Endodermal cell (in vitro differentiated cells): ENCODE measurements at places on chromosomes 2 and 18. TPM values are rescaled to one million over a fixed set of nuclear protein-coding genes. Genes with fewer than 3 reads are reported as not detected.
A peak's percentile ranks its signal among the peaks of the same experiment; 100 is the strongest.

DNA sequence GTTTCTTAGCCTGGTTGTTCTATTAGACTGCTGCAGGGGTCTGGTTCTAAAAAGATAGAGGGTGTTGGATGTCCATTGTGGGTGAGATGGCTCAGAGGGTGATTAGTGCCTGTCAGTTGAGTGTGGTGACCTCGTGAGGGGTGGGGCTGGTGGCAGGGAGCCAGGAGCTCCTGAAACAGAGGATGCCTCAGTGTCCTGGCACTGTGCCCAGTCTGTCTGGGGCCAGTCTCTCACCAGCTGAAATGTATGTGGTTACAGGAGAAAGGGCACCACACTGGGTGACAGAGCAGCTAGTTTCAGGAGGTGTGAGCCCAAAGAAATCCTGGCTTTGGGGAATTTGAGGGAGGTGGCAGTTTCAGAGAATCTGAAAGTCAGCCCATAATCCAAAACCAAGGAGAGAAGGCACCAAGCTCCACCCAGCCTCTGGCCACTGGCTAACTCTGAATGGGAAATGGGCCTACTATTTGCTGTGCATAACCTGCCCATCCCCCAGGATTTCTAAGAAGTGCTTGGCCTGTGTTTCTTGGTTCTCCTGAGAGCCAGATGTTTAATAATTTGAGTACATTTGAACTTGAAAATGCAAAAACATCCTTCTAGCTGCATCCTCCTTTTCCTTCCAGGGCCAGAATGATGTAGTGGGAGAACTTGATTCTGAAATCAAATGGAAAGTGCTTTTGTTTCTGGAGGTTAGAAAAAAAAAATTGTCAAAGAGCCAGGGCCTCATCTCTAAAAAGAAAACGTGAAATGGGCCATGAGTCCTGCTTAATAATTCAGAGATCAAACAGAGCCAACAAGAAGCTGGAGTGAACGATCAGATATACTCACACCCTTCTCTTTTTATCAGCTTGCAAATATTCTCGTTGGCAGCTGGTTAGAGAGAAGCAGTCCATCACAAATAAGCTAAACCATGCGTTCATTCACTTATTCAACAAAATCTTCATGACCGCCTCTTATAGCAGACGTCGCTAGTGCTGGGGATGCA lies 92.3 kb downstream of the B3GNT2 start:
- no peak for DNase-seq

GRCh38 chr18:59047321-59048047 lies 92.2 kb upstream of the SEC11C start:
- no peak for DNase-seq

GRCh38 chr2:201978986-201979385 lies 54.7 kb upstream of the FZD7 start:
- DNase-seq, result no peak

DNA sequence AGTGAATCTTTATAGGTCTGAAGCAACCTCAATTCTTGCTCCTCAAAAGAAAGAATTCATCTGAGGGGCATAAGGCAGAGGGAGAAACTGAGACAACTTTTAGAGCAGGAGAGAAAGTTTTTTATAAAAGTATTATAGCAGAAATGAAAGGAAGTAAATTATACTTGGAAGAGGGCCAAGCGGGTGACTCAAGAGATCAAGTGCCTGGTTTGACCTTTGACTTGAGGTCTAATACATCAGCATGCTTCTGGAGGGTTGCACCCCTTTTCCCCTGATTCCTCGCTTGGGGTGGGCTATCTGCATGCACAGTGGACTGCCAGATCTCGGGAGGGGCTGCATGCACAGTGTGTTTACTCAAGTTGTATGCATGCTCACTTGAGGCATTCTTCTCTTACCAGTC lies 268.5 kb upstream of the LRATD1 start:
- no peak for DNase-seq

GRCh38 chr2:17441055-17441771 lies 77.0 kb downstream of the RAD51AP2 start:
- DNase-seq, result peak; percentile 80

PLGLB2 gene
- total RNA-seq, result 0.64 and 0.77 TPM in 2 replicates

ABHD1 gene
- 0.73 to 1.1 TPM (median 1.0 TPM) in 3 replicates for total RNA-seq

PRADC1 gene
- 5.9 to 10.2 TPM (median 8.7 TPM) in 3 replicates for total RNA-seq

SOWAHC gene
- total RNA-seq, result 13.4 to 14.9 TPM (median 14.0 TPM) in 3 replicates
